ENCODE measurements at places on chromosomes 12 and 14.

DNA sequence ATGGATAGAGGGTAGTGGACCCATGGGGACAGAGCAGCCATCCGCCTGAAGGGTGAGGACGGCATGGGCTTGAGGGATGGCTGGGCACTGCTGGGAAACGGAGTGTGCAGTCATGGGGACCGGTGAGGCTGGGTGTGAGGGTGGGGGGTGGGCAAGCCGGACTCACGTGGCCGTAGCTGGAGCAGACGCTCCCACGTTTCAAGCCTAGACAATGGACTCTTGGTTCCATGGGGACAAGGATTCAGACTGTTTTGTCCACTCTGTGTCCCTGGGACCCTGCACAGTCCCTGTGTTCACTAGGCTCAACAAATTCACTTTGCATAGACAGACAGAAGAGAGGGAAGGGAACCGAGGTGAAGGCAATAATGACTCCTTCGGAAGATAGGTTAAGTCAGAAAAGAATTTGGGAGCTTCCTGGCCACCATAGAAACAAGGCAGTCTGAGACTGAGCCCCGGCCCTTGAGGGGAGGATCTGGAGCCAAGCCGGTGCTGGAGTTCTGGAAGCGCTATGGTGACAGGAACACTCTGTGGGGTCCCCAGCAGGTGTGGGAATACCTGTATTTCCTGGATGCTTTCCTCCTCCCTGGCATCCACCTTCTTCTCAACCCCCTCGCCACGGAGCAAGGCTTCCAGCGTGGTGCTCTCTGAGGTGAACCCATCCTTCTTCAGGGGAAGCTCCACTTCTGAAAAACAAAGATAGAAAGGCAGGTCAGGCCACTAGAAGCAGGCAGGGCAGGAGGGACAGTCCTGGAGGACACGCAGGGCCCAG, 162.5 kb downstream of the DPF3 start:
- DNase-seq: no peak

DNA sequence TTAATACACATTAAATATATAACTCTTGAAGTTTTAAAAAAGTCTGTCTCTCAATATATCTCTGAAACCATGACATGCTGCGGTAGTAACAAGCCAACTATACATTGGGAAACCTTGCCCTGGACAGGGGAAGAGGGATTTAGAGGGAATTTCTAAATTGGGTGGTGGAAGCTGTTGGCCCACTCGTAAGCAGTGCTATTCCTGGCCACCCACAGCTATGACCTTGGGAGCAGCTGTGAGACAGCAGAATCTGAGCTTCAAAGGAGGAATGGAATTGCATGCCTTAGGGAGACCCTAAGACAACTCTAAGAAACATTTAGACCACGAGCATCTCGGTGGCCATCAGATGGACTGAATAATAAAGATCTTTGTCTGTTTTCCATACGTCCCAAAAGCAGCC, 15.8 kb upstream of the GCH1 start:
- no peak for DNase-seq

DNA sequence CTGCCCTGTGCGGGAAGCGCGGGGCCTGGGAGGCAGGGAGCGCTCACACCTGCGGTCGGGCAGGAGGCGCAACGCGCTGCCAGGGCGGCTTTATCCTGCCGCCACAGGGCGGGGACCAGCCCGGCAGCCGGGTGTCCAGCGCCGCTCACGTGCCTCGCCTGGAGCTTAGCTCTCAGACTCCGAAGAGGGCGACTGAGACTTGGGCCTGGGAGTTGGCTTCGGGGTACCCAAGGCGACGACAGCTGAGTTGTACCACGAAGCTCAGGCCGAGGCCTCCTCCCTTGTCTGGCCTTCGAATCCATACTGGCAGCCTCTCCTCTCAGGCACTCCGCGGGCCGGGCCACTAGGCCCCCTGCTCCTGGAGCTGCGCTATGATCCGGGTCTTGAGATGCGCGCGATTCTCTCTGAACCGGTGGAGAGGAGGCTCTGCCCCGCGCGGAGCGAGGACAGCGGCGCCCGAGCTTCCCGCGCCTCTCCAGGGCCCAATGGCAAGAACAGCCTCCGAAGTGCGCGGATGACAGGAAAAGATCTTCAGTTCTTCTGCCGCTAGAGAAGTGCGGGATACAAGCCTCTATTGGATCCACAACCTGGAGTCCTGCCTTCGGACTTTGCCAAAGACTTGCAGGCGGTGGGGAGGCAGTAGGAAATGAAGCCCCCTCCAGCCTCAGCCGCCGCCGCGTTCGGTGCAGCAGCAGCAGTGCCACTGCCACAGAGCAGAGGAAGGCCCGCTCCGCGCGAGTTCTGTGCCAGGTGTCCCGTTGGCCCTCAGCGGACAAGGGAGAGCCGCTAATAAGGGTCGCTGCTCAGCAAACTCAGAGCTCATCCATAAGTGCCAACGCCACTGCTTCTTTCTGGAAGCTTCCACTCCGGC, 6.8 kb downstream of the SIX1 start:
- DNase-seq: no peak

GRCh38 chr12:108357834-108358579, 18.9 kb upstream of the CMKLR1 start:
- no peak for DNase-seq

DNA sequence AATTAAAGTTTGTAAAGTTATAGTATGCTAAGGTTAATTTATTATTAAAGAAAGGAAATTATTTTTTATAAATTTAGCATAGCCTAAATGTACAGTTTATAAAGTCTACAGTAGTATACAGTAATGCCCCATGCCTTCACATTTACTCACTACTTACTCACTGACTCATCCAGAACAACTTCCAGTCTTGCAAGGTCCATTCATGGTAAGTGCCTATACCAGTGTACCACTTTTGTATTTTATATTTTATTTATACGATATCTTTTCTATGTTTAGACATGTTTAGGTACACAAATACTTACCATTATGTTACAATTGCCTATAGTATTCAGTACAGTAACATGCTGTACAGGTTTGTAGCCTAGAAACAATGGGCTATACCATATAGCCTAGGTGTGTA, 95.1 kb upstream of the GRIN2B start:
- DNase-seq: no peak

GRCh38 chr14:89320381-89321000, 96.5 kb downstream of the FOXN3 start:
- no peak for DNase-seq

- DNase-seq: no peak
Measured at GRCh38 chr12:93043877-93044209, 114.7 kb upstream of the EEA1 start.

GRCh38 chr14:95520346-95520745, 3.9 kb upstream of the SYNE3 start:
- DNase-seq: no peak

DNA sequence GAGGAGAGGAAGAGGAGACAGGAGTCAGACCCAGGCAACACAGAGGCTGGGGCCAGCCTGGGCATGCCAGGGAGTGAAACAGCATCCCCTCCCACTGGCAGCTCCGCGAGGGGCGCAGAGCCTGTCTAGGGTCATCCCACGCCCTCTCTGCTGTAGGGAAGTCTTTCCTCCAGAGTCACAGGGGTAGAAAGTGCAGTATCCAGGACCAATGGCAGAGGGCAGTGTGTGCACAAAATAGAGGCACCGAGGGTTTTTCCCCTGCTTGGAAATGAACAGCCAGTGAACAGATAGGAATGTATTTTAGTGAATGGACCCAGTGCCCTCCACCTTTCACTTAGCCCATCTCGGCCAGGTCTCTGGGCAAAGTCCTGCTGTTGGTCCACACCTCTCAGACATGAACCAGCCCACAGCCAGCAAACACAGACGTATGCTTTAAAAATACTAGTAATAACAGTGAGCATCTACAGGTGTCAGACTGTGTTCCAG, 9.4 kb upstream of the KRT74 start:
- peak; percentile 55 for DNase-seq

DNA sequence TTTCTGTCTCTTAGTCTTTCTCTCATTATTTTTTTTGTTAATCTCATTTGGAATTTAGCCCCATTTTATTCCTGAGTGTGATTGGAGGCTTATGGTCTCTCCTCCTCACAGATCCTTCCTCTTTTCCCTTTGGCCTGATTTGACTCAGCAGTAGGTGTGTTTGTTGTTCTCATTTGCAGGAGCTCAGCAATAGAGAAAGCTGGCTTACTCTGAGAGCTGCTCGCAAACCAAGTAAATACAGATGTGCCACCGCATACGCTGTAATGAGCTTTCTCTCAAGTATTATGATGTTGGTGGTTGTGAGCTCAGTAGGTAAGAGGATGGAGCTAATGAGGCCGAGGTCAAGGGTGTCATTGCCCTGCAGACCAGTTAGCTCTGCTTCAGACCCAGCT, 206.5 kb downstream of the ETV6 start:
- no peak for DNase-seq

DNA sequence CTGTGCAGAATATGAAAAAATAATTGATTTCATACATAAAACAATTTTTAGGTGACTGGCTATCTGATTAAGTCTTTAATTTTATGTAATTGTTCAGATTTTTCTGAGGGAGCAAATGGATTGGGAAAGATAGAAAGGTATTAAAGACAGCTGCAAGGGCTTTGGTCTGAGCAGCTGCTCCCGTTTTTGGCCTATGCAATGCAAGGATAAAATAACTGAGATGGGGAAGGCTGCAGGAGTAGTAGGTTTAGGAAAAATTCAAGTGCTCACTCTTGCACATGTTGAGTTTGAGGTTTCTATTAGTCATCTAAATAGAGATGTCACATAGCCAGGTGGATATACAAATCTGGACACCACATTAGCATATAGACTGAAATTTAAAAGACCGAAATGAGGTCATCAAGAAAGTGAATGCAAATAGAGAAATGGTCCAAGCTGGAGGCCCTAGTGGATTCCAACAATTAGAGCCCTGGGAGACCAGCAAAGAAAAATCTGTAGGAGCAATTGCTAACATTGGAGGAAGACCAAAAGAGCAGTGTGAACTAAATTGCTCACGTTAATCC, 144.0 kb downstream of the PPFIA2 start:
- no peak for DNase-seq

DNA sequence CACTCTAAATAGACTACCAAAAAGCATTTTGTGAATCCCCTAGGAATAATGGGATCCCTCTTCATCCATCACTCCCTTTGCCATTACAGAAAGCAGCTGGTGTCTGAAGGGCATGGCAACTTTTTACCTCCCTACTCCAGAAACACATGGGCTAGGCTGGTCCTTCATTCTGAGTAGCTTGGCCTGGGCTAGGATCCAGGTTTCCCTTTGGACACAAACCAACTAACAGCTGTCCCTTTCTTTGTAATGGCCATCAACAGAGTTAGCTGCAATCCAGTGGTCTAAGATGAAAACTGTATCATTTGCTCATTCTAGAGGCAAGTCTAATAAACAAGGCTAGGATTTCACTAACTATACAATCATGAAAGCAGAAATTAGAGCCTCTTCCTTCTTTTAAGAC, 7.4 kb downstream of the GRIN2B start:
- DNase-seq: no peak

DNA sequence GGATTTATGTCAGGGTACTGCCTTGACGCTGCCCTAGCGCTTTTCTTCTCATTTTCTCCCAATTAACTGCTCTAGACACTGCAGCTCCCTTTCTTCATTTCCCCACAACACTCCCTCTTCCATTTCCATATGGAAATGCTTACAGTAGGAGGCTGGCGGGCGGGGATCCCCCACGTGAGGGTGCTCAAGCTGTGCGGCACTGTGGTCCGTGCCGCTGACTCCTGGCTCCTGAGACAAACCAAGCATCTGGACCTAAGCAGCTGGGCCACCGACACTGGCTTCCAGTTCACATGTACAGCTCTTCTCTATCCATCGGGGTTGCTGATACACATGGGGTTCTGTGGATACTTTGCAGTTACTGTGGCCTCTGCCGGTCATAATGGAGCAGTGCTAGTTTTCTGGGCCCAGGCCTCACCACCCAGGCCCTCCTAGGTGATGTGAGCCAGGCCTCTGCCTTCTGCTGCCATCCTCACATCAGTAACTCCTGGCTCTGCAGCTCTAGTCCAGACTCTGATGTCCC, 20.2 kb downstream of the TCHP start:
- no peak for DNase-seq

DNA sequence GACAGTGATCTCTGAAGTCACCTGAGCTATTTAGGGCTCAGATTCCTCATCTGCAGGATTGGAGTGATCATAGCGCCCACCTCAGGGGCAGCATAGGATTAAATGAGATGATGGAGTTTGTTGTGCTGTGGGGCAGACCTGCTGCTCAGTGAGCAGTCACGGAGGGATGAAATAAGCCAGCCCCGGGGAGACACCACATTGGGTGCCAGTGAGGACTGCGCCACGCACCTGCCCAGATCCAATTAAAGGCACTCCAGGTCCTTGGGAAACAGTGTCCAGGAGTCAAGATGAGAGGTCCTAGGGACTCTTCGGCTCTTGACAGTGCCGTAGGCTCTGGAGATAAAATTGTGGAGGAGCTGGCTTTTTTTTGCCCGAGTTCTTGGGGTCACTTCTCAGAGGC, 166.2 kb downstream of the ADGRD1 start:
- DNase-seq: no peak

- no peak for DNase-seq
Measured at GRCh38 chr14:82689948-82690347, 1156.3 kb upstream of the SEL1L start.

DNA sequence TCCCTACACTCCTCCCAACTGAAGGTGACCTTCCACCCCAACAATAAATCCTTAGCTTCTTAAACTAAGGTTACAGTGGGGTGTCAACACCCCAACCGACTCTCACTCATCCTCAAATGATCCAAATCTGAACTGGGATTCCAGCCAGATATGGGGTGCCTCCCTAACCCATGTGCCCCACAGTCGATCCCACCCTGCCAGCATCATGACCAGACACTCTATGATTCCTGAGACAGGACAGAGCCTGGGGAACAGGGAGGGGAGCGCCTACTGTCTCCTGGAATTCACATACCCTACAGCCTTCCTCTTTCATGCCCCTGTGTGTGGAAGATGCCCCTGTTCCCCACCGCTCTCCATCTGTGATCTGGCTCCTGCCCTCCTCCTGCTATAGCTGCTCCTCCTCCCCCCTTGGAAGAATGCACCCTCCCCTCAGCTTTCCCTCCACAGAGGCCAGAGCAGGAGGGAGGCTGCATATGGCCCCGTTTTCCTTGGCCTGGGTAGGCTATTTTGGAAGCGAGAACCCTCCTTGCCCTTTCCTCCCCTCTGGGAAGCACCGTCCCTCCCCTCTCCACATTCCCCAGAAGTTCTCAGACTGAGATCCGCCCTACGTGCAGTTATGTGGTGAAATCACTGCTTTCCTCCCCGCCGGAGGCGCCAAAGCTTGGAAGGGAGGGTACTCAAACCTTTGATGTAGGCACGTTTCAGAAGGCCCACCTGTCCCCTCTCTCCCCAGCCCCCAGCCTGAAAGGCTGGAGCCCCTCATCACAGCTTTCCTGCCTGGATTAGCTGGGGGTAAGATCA, 48.0 kb downstream of the SMUG1 start:
- no peak for DNase-seq

DNA sequence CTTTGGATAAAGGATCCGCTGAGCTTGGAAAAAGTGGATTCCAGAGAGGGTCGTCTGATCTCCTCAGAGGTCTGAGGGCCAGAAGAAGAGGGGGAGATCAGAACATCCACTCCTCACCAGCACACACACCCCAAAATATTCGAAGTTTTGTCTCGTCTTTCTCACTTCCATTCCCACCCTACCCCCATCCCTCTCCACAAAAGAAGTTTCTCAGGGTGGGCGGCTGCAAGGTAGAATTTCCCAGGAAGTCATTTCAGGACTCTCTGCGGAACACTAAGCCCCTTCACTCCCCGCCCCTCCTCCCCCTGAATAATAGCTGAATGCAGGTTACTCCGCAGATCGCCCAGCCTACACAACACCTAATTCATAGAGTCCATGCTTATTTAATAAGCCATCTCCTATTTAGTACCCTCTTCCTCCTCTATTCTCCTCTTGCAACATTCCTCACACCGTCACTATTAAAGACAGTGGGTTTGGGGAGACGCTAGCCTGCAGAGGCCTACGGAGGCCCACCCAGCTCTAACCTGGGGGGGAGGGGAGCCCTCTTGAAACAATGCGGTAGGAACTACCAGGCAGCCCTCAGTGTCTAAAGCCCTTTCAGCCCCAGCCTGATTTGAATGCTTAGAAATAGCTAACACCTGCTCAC, 649 bp upstream of the SALL2 start:
- DNase-seq: no peak
